Progenitor cell of endocrine pancreas (in vitro differentiated cells): ENCODE measurements at places on chromosomes 1 and 21. TPM values are rescaled to one million over a fixed set of nuclear protein-coding genes. Genes with fewer than 3 reads are reported as not detected.

Gene FALEC
- 0.57 TPM in 1 of 2 replicates, not detected in the other for total RNA-seq

Gene PLXNA2
- total RNA-seq, result 32.9 and 34.9 TPM in 2 replicates

Gene UMODL1
- 0.19 TPM in 1 of 2 replicates, not detected in the other for total RNA-seq

Gene NCMAP
- total RNA-seq, result 1.3 and 1.7 TPM in 2 replicates

Gene GIPC2
- total RNA-seq, result 3.0 and 4.2 TPM in 2 replicates

Gene CD244
- total RNA-seq, result not detected in 2 replicates

Gene CRP
- not detected in 2 replicates for total RNA-seq

Gene TEDDM1
- not detected in 2 replicates for total RNA-seq

- H3K4me1 ChIP-seq, result peaks cover 4% of the 10 kb centered on the region
- no peak overlapping the region for H3K4me3 ChIP-seq
- peaks cover 3% of the 10 kb centered on the region for H3K27me3 ChIP-seq
- no peaks in the 10 kb centered on the region for H3K36me3 ChIP-seq
- no peak overlapping the region for H3K27ac ChIP-seq
These were observed 504.2 kb downstream of the SMYD3 start for GRCh38 chr1:246002725-246003441.

DNA sequence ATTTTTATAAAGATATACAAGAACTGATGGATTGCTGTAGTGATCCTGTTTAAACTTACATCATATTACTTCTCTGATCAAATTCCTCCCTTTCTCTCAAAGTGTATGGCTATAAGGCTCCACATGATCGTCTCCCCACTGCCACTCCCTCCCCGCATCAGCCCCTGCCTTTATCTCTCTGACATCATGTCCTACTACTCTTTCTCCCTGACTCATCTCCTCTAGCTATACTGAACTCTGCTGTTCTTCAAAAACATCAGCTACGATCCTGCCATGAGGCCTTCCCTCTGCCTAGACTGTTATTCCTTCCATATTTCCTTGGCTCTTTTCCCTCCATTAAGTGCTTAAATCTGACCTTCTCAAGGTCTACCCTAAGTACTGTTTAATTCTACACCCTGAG lies 22.8 kb downstream of the HFM1 start:
- H3K4me1 ChIP-seq, result peaks cover 11% of the 10 kb centered on the region
- no peaks in the 10 kb centered on the region for H3K36me3 ChIP-seq
- no peak for DNase-seq

- H3K4me1 ChIP-seq, result peaks cover 22% of the 10 kb centered on the region
- no peak for DNase-seq
- no peak overlapping the region for H3K4me3 ChIP-seq
- no peaks in the 10 kb centered on the region for H3K36me3 ChIP-seq
These were observed 2.1 kb upstream of the TFF3 start for GRCh38 chr21:42317341-42317741.

DNA sequence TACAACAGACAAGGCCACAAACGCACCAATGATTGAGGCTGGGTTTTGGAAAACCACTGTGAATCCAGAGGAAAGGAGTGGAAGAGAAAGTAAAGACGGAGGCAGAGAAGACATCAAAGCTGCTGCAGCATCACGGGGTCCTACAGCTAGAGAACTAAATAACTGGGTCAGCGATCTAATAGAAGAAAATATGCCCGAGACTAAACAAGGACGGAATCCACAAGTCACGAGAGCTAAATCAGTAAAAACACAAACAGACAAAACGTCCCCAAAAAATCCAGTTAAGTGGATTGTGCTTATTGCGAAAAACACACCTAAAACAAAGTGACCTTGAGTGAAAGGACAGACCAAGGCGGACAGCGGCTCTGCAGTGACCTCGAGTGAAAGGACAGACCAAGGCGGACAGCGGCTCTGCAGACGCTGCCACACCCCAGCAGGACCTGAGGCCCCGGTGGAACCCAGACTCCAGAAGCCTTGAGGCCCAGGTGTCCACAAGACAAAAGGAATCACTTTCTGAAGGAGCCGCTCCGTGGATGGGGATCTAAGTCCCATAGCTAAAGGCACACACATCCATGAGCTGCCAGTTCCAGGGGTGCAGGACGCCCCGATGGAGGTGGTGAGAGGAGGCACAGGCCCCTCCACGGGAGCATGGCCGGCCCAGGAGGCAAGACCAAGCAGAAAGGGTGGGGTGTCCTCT lies 6.0 kb downstream of the FTCD start:
- no peak overlapping the region for H3K4me3 ChIP-seq
- H3K27me3 ChIP-seq, result no peaks in the 10 kb centered on the region
- no peak for DNase-seq

- no peak overlapping the region for H3K27ac ChIP-seq
- DNase-seq, result no peak
- no peaks in the 10 kb centered on the region for H3K36me3 ChIP-seq
- H3K27me3 ChIP-seq, result no peaks in the 10 kb centered on the region
- H3K4me3 ChIP-seq, result no peak overlapping the region
These were observed 711.1 kb upstream of the CHRM3 start for GRCh38 chr1:238675221-238675620.

DNA sequence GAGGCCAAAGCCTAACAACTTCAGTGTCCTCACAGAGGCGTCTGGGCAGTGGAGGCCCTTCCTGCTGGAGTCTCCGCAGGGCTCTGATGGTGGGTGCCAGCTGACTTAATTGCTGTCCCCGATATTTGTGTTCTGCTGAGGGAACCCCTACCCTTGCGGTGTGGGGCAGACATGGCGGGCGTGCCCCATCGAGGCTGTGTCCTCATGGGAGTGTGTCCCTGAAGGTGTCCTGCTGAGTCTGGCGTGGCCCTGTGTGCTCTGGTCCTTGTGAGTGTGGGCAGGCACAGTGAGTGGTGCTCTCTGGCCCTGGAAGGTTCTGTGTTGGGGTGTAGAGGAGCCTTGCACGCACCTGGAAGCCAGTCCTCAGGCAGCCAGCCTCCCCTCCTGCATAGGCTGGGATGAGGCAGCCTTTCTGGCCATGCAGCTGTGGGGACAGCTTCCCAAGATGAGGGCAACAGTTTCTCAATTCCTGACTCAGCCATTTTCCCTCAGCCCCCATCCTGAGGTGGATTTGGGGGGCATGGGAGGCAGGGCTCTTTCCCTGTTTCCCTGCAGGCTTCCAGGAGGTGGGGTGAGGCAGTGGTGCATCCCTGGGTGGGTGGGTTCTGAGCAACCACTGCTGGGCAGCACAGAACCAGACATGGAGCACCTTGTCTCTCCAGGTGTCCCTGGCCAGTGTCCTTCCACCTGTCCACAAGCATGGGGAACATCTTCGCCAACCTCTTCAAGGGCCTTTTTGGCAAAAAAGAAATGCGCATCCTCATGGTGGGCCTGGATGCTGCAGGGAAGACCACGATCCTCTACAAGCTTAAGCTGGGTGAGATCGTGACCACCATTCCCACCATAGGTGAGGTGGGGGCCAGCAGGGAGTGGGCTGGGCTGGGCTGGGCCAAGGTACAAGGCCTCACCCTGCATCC lies 6.5 kb downstream of the C1orf35 start:
- H3K36me3 ChIP-seq, result peaks cover 34% of the 10 kb centered on the region
- H3K27me3 ChIP-seq, result no peaks in the 10 kb centered on the region
- H3K4me1 ChIP-seq, result peaks cover 8% of the 10 kb centered on the region
- no peak for DNase-seq
- no peak overlapping the region for H3K4me3 ChIP-seq

GRCh38 chr1:169697755-169698154 lies 13.7 kb downstream of the SELL start:
- H3K27me3 ChIP-seq, result peaks cover 6% of the 10 kb centered on the region
- H3K4me3 ChIP-seq, result no peak overlapping the region
- no peaks in the 10 kb centered on the region for H3K36me3 ChIP-seq
- H3K27ac ChIP-seq, result no peak overlapping the region
- H3K4me1 ChIP-seq, result no peaks in the 10 kb centered on the region

DNA sequence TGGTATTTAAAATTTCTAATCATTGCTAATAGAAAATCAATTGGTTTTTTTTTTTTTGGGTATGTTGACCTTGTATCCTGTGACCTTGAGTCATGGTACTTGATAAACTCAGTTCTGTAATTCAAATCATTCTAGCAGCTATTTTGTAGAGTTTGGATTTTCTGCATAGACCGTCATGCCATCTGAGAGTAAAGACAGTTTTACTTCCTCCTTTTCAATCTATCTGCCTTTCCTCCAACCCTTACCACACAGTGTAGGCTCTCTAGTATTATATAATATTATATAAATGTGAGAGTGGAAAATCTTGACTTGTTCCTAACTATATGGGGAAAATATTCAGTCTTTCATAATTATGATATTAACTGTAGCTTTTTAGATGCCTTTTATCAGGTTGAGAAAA lies 7.0 kb downstream of the TDRD5 start:
- no peaks in the 10 kb centered on the region for H3K4me1 ChIP-seq
- H3K27me3 ChIP-seq, result no peaks in the 10 kb centered on the region
- H3K36me3 ChIP-seq, result peaks cover 3% of the 10 kb centered on the region
- no peak overlapping the region for H3K27ac ChIP-seq
- H3K4me3 ChIP-seq, result no peak overlapping the region

GRCh38 chr1:109971559-109971958 lies 13.0 kb upstream of the AHCYL1 start:
- no peak overlapping the region for H3K27ac ChIP-seq
- no peaks in the 10 kb centered on the region for H3K4me1 ChIP-seq
- no peaks in the 10 kb centered on the region for H3K27me3 ChIP-seq
- no peak overlapping the region for H3K4me3 ChIP-seq

- H3K27me3 ChIP-seq, result peaks cover 8% of the 10 kb centered on the region
- no peak for DNase-seq
- H3K4me1 ChIP-seq, result peaks cover 5% of the 10 kb centered on the region
- no peak overlapping the region for H3K4me3 ChIP-seq
- no peaks in the 10 kb centered on the region for H3K36me3 ChIP-seq
These were observed 29.1 kb upstream of the KIAA0040 start for GRCh38 chr1:175221557-175222175.
